Left colon (tissue), 2 donors: ENCODE measurements at places on chromosomes 13 and 19.
A peak's percentile ranks its signal among the peaks of the same experiment; 100 is the strongest.

DNA sequence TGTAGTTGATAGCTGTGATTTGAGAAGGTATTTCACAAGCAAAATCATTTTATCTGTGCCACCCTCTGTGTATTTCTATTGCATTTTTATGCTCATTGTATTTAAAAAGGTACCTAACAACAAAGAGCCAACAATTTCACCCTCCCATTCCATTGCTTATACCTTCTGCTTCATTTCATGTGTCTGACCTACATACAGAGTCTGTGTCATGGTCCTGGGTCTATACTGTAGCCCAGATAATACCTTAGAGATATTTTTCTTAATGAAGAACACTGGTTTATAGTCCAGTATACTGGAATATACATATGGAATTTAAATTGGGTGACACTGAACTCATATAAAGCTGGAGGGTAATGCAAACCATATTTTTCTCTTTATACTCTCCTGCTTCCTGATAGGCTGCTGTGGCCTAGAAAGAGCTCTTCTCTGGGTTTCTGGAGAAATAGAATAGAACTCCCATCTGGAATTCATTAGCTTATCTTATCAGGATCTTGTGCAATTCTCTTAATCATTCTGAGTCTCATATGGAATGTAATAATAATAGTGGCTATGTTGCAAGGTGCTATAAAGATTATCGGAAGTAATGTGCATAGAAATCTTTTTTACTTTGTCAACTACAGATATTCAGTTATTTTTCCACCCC is 31.8 kb upstream of the SPART start:
- DNase-seq = no peak

- DNase-seq = no peak
These were observed 204.3 kb upstream of the IPO5 start for GRCh38 chr13:97749174-97749573.

DNA sequence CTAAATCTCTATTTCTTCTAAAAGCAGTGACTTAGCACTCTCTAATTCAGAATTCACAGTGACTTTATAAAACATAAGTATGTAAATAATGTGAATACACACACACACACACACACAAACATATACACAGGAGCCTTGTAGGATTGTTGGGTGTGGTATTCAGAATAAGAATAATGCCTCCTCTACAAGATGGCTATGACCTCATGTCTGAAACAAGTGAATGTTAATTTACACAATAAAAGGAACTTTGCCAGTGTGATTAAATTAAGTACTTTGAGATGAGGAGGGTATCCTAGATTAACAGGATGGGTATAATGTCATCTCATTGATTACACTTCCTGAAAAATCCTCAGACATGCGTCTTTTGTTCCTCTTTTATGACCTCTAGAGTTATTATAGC is 234.6 kb downstream of the SLITRK6 start:
- no peak for DNase-seq

- no peak for DNase-seq
These were observed 1586.4 kb upstream of the SPRY2 start for GRCh38 chr13:81927347-81927746.

- DNase-seq = no peak
These were observed 38.2 kb upstream of the GJB6 start for GRCh38 chr13:20270163-20270865.

GRCh38 chr19:1503089-1503924 is 9.5 kb downstream of the ADAMTSL5 start:
- DNase-seq = peak; percentile 69

- DNase-seq = peak; percentile 7
These were observed 97.9 kb downstream of the DOCK9 start for GRCh38 chr13:98879957-98880356.

DNA sequence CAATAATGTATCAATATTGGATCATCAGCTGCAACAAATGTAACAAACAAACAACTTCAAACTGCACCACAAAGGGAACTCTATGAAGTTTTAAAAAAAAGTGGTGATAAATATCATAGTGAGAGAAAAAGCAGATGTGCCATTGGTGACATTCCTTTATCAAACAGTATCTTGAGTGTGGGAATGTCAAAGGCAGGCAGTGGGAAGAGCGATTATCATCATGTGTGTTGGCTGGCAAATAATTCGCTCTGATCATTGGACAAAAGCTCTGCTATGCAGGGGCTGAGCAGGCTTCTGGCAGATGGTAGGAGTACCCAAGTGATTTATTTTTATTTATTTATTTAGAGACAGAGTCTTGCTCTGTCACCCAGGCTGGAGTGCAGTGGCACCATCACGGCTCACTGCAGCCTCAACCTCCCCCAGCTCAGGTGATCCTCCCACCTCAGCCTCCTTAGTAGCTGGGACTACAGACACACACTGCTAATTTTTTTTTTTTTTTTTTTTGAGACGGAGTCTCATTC is 55.9 kb upstream of the RANBP3 start:
- DNase-seq = no peak

DNA sequence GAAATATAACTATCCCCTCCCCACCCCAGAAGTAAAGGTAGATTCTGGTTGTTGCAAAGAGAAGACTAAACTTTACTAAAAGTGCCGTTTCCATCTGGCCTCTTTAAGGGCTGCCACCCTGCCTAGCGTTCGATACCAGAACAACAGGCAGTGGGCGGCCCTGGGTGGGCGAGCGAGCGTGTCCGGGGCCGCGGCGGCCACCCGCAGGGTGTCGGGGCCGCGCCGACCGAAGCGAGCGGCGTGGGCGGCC is 2.6 kb downstream of the FGF9 start:
- no peak for DNase-seq

- DNase-seq = no peak
These were observed 31.1 kb downstream of the ZNF146 start for GRCh38 chr19:36246006-36246481.

GRCh38 chr19:47099576-47100050 is 14.0 kb downstream of the ZC3H4 start:
- DNase-seq = no peak

DNA sequence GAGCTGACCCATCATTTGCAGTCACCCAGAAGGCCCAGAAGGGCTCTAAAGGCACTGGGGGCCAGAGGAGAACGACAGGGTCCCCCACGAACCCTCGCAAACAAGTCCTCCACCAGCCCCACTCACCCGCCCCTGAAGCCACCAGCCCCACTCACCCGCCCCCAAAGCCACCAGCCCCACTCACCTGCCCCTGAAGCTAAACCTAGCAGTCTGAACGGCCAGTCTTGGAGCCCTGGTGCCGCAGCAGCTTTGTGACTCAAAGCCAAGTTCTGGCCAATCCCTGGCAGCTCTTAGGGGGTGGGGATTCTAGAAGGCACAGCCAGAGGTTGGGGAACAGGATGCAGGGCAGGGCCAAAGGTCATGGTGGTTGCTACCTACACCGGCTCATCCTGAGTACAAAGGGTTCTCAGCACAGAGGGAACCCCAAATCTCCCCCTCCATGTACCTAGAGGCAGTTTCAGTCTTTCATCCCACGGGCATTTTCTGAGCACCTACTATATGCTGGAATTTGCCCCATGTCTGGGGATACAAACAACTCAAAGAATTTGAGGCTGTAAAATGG is at the start of gene IQCN:
IQCN (minus strand) TSS at position 234 of the 562 bp plus-strand sequence. CDS start 4,974 bp downstream, outside the sequence.
- peak; percentile 51 for DNase-seq

- no peak for DNase-seq
These were observed 5.5 kb downstream of the RAVER1 start for GRCh38 chr19:10327793-10328192.

- DNase-seq = no peak
These were observed 74.3 kb upstream of the ATP12A start for GRCh38 chr13:24605923-24606372.

DNA sequence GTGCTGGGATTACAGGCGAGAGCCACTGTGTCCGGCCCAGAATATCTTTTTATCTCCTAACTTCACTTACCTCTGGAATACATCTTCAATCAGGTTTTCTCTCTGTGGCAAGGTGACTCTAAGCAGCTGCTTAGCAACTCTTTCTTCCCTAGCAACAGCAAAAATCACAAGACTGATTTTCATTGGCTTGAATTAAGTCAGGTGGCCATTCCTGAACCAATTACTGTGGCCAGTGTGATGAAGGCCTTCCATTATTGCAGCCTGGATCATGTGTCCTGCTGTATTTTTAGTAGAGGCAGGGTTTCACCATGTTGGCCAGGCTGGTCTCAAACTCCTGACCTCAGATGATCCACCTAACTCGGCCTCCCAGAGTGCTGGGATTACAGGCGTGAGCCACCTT is 9.0 kb upstream of the LTBP4 start:
- no peak for DNase-seq

- DNase-seq = no peak
These were observed 66.7 kb downstream of the KATNAL1 start for GRCh38 chr13:30240608-30241007.

DNA sequence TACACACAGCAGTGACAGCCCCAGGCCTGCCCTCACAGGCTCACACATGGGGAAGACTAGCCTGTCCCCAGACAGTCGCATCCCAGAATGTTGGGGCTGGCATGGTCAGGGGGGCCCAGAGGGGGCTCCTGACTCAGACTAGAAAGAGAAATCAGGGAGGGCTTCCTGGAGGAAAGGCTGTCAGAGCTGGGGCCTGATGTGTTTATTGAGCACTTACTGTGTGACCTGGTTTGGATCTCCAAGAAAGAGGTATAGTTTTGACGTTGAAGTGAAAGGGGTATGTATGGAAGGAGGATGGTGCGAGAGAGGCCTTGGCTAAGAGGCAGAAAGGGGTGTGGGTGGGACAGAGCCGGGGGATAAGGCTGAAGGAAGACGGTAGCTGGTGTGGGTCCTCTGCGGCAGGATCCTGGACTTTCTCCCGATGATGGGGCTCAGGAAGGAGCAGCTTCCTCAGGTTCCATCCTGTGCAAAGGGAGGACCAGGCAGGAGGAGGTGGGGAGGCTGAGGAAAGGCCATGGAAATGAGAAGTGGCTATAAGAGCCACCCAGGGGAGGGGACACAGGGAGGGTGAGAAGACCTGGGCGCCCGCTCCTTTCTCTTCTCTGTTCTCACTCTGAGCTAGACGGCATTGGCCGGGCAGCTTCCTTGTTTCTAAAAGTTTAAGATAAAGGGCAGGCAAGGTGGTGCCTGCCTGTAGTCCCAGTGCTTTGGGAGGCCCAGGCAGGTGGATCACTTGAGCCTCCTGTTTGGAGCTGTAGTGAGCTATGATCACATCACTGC is 16.1 kb upstream of the BCL3 start:
- peak; percentile 30 for DNase-seq

- DNase-seq = no peak
These were observed 47.8 kb downstream of the UBL3 start for GRCh38 chr13:29802621-29803020.

- DNase-seq = peak; percentile 75
These were observed 39.2 kb upstream of the CYP2A7 start for GRCh38 chr19:40921005-40921897.

DNA sequence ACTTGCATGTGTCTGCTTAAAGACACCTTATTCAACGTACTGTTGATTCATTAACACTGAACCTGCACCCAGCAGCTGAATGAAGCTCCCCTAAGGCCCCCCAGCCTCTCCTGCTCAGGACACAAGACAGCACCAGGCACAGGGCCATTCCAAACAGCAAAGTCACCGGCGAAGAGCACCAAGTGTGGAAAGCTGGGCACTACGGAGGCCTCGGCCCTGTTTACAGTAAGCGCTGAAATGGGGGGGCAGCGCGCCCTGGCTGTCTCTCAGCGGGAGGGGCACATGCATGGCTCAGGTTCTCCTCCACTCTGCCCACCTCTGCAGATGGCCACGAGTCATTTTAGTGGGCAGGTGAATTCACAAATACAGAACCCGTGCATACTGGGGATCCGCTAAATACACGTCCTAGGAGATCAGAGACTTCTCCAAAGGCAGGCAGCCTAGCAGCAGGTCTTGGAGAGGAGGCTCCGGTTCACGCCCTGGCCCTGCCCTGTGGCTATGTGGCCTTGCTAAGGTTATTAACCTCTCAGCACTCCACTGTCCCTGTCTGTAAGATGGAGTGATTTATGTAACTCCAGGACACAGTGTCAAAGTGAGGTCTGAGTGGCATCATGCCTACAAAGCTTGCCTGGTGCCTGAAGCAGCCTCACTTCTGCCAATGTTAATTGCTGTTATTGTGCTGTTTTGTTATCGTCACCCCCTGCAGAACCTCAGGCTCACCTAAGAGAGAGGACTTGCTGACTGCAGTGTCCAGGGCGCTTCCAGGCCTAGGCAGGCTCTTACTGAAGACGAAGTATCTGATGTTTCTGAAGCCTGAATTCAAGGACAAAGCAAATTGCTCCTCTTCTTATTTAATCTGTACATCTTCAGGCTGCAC is 207.4 kb upstream of the SOX1 start:
- DNase-seq = no peak

DNA sequence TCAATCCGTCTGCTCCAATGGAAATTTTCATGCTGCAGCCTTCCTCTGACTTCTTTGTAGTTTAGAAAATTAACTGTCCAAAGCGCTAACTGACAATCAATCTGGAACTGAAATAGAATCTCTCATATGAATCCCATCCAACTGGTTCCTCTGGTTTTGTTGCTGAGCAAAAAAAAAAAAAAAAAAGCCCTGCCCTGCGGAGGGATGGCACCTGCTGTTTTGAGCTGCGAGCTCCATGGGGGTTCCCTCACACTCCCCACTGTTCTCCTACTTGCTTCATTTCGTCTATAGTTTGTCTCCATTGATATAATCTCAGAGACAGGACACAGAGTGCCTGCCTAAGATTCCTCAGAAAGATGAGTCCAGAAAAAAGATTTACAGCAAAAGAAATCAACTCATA is 33.4 kb downstream of the FAAP24 start:
- DNase-seq = no peak

- DNase-seq = no peak
These were observed 137.9 kb downstream of the KATNAL1 start for GRCh38 chr13:30169442-30169841.

DNA sequence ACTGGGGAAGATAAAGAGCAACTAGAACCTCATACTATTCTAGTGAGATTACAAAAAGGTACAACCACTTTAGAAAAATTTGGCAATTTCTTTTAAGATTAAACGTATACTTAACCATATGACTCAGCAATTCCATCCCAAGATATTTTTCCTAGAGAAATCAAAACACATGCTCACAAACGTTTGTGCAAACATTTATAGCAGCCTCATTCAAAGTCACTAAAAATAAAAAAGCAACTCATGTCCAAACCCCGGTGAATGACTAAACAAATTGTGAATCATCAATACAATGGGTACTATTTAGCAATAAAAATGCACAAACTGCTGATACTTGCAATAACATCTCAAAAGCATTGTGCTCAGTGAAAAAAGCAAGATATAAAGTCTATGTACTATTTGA is 121.5 kb downstream of the FRY start:
- DNase-seq = no peak

DNA sequence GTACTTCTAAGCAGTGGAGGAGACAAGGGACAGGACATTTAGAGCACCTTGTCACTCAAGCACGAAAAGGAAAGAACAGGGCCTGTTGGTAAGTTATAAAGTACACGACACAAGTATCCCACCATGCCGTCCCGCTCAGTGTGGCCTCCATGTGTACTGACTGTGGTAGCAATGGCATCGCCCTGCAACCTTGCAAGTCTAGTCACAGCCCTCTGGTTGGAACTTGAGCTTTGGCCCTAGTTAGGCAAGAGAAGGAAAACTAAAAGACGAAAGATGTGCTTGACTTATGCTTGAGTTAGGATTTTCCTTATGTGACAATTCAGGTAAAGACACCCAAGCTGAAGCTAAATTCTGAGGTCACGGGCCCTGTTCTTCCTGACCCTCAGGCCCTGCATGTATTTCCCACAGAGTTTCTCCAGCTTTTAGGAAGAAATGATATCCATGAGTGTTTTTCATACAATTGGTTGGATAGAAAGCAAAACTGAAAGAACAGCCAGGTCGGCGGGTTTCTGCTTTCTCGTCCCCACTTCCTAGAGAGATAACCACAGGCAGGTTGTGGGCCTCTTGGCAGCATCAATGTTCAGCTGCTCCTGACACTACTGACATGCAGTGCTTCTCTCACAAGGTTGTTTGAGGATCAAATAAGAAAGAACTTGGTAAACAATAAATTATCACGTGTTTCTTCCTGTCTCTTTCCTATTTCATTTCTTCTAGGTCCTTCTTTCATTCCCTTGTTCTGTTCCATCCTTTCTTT is 216.2 kb downstream of the IRS2 start:
- DNase-seq = no peak
